ENCODE measurements at places on chromosomes 3 and 15.

GRCh38 chr3:190345027-190345821 is 23.0 kb upstream of the CLDN1 start:
- peak; percentile 95 for DNase-seq

DNA sequence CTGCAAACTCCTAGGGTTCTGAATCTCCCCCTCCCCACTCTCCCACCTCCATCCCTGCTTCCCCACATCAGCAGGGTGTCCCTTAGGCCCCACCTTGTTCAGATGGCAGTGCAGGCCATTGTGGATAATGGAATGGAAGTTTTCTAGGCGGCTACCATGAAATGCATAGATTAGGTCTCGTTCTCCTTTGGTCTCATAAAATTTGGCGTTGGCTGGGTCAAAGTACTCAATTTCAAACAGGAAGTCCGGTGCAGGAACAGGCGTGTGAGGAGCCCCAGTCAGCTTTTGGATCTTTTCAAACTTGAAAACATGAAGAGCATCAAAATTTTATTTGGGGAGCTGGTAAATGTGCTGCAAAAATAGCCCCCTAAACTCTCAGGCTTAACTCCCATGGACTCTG is 20.2 kb downstream of the PARP16 start:
- DNase-seq, result no peak

- DNase-seq, result no peak
Observed at GRCh38 chr3:32106929-32107362, 526 bp downstream of the GPD1L start.

- DNase-seq, result no peak
Observed at GRCh38 chr3:159486580-159486979, 502.1 kb upstream of the IL12A start.

DNA sequence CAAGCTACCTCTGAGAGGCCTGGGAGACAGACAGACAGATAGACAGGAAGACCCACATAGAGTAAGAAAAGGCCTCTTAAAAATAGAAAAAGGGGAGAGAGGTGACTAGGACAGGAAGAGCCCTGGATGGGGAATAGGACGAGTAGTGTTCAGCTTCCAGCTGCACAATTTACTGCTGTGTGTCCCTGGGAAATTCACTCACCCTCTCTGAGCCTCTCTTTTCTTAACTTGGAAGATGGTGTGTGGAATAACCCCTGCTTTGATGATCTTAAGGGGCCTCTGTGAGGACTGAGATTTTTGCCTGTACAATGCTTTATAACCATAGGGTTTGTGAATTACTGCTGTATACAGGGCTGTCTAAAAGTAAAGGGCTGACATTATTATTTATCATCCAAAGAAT is 37.5 kb downstream of the FEM1B start:
- no peak for DNase-seq
